ENCODE measurements at places on chromosomes 11 and 22.

DNA sequence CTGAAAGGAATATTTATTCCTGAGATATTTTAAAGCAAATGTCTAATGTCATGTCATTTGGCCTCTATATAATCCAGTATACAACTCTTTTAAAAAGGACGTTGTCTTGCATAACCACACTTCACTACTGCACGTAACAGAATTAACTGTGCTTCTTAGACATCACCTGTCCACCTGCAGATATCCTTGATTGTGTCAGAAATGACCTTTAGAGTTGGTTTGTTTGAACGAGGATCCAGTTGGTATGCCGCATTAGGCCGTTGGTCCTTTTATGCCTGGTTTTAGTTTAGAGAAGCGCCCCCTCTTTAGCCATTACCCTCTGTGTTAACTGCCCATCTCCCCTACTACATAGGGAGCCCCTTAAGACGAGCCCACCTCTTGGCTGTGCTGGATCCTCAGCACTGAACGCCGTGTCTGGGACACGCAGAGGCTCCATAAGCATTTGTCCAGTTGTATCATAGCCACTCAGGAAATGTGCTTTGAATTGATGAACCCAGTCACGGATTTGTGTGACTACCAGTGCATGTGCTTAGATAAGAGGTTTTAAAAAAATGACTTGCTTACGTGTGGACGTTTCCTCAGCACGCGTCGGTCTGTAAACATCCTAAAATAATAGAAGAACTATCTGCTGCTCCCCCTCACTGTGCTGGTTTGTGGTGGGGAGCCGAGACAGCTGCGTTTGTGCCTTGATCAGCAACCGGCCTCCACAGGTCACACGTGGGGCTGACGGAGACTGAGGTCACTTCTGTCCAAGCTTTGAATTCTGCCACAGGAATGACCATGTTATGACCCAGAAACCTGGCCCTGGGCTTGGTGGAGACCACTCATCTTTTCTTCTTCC, 4.0 kb downstream of the MICAL2 start:
- DNase-seq: no peak

GRCh38 chr11:84887055-84887629, 740.0 kb downstream of the DLG2 start:
- no peak for DNase-seq

- no peak for DNase-seq
Observed at GRCh38 chr11:30991376-30991775, 378.2 kb downstream of the DCDC1 start.

- no peak for DNase-seq
Observed at GRCh38 chr11:131918663-131919062, 548.2 kb downstream of the NTM start.

DNA sequence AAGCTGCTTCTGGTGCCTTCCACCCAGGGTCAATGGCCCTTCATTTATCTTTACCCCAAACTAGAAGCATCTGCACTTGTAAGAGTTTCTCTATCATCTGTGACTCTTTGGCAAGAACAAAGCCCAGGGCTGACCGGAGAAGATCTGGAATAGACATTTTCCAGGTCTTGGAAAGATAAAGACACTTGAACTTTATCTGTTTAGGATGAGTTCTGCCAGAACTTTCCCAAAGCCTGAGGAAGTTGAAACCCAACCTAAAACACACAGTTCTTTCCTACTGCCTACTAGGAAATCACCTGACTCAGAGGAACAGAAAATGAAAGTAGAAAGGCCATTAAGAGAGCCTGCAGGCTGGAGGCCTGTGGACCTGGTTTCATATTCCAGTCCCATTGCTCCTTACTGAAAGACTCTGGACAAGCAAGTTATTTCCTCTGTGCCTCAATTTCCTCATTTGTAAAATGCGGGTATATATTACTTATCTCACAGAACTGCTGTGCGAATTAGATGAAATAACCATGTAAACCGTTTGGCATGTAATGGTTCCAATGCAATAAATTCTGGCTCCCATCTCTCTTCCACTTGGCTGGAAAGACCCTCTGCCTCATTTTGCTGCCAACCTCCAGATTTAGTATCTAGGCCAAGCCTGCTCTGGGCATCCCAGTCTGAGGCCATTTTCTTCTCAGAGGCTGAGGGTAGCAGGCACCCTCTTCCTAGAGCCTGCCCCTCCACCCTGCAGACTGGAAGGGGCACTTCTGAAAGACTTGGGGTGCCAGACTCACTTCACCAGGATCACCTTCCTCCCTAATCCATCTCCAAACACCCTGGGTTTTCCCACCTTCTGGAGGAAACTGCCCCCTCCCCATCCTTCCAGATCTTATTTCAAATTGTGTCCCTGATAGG, 1.2 kb downstream of the UBE2L6 start:
- DNase-seq: no peak

- DNase-seq: no peak
Observed at GRCh38 chr11:34004236-34004635, 47.3 kb upstream of the CAPRIN1 start.

GRCh38 chr11:104078245-104078644, 41.8 kb downstream of the DDI1 start:
- DNase-seq: no peak

DNA sequence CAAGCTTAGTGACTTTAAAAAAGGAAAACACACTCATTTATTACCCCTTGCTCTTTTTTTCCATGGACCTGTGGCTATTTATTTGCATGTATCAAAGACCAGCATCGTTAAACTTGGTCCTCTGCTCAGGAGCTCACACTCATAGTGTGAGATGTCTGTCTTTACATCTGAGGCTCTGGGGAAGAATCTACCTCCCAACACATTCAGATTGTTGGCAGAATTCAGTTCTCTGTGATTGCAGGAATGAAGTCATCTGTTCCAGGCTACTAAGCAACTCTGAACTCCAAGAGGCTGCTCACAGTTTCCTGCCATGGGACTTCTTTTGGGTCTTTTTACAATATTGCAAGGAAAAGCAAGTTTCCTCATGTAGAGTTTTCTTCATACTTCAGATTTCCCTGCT, 138.8 kb downstream of the LRRC4C start:
- no peak for DNase-seq

DNA sequence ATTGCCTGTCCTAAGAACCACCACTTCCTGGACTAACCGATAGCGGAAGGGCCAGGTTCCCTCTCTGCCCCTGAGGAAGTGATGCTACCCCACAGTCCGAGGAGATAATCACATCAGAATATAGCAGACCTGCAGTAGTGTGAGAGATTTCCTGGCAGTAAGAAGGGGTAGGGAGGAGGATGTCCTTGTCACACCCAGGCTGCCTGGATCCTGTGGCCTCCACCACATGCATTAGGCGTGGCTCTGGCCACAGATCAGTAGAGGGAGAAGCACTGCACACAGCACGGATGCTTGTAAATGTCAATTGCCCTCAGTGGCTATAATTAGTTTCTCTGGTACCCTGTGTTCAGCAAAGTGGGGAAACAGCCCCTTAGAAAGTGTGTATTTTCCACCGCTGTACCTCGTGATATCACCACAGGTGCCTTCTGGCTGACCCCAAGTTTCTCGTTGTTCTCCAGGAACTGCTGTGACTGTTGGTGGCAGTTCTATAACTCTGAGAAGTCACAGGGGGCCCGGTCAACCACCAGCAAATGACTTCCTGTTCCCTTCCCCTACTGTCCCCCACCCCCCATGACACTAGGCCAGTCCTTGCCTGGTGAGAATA, 61.8 kb downstream of the UBASH3B start:
- no peak for DNase-seq

GRCh38 chr11:96963375-96963774, 573.6 kb downstream of the JRKL start:
- no peak for DNase-seq

GRCh38 chr11:86486261-86487030, 111.8 kb downstream of the CCDC81 start:
- peak; percentile 64 for DNase-seq

DNA sequence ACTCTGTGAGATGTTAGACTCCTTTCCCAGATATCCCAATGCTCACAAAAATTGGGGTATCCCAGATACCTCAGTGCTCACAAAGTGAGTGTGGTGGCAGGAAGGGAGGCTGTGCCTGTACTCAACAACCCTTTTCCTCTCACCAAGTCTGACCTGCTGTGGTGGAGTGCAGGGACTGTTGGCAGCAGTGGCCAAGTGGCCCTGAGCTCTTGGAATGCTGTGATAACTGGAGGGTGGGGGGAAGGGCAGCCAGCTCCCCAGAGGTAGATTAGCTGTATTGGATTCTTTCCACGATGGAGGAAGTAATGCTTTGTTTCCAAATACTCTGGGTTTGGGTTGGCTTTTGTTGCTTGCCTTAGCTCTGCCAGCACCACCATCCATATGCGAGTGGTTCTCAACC, 46.0 kb upstream of the OR9Q1 start:
- DNase-seq: no peak

DNA sequence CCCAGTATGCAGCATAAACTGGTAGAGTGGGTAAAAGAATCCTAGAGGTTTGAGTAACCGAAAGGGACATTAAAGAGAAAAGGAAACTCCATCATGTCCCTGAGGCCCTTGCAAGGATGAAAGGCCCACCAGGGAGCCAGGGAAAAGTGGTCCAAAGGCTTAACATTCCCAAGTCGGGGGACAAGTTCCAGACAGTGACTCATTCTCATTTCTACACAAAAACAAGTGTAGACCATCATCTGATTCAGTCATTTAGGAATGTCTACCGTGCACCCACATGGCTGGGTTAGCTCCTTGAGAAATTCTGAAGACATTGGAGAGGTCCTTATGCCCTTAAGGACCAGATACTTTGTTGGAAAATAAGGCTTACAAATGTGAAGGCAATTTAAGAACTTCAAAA, 4.8 kb upstream of the NOX4 start:
- DNase-seq: no peak

DNA sequence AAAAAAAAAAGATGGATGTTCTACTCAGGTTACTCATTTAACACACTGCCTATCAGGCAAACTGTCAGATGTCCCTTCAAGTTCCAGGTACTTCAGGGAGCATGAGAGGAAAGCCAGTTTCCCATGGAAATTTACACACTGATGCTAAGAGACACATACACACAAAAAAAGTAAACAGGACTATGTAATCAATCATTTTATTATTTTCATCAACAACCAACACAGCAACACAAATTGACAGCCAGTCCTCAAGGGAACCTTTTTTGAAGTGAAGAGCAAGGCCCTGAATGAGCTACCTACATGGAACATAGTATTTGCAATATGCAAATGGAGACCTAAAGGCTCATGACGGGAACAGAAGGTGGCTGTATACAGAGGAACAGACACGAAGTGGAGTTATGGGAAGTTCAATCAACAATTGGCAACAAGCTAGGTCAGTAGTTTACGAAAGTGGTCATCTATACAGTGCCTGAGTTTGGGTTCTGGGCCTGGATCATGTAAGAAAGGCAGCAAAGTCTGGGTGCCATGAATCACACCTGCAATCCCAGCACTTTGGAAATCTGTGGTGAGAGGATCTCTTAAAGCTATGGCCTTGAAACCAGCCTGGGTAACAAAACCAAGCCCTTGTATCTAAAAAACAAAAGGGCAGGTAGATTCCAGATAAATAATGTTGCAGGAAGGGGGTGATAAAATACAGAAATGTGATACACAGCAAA, 12.6 kb upstream of the WDR74 start:
- DNase-seq: no peak

- no peak for DNase-seq
Observed at GRCh38 chr22:38981005-38981991, 849 bp upstream of the APOBEC3B start.

GRCh38 chr11:34870548-34871196, 45.5 kb downstream of the APIP start:
- no peak for DNase-seq

DNA sequence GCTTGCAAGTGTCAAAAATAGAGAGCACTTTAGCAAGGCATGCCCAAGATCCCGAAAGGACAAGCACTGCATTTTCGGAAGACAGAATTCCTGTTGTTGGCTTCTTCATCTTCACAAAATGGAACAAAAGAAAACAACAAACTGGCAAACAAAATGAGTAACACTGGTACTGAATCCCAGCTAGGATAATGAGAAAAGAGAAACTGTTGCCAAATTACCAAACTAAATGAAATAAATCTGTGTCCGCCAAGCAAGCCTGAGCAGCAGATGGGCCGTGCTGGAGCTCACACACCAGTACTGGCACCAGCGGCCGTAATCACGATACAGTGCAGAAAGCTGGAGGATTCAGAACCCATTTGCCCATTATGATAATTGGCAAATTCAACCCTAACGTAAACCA, 30.6 kb downstream of the TUB start:
- peak; percentile 16 for DNase-seq

- DNase-seq: no peak
Observed at GRCh38 chr11:39690856-39691255, 1768.6 kb downstream of the LRRC4C start.

DNA sequence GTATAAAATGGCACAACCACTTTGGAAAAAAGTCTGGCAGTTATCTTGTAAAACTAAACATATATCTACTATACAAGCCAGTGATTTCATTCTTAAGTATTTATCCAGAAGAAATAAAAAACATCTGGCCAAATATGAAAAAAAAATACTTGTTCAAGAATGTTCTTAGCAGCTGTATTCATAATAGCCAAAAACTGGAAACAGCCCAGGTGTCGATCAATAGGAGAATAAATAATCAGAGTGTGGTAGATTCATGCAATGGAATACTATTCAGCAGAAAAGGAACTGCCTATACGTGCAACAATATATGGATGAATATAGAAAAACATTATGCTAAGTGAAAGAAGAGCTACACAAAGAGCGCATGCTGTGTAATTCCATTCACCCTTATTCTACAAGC, 36.7 kb downstream of the POU2AF1 start:
- DNase-seq: no peak

GRCh38 chr11:44528581-44528980, 36.9 kb upstream of the CD82 start:
- DNase-seq: no peak

DNA sequence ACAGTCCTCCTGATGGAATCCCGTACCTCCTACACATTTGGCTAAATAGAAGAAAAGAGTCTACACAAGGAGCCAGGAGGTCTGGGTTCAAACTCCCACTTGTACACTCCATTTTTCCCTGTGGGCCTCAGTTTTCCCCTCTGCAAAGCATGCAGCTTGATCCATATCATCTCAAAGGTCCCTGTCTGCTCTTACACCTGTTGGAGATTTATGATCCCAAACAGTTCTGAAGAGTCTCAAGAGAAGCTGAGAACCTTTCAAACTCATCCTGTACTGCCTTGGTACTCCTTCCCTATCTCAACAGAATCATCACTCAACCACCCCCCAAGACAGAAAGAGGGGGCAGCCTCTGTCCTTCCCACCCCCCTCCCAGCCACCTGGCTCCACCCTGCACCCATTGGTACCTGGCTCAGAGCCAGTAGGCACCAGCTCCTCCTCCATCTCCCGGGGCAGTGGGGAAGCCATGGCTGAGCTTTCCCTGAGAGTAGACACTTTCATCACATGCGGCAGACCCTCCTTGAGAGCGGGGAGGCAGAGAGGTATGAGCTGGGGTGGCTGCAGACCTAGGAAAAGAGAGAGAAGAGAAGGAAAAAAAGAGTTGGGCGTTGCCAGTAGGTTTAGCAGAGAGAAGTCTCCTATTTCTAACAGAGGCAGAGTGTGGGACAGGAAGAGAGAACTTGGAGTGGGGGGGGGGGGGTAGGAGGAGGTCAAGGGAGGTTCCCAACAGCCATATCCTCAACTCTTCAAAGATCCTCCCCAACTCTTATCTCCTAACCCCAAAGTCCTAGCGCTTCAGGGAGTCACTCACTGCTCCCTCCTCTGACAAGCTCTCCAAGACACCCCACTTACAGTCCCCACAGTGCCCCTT, 3.1 kb downstream of the TNKS1BP1 start:
- DNase-seq: no peak

- no peak for DNase-seq
Observed at GRCh38 chr22:31944700-31945442, 536 bp downstream of the YWHAH start.

Measured in NCI-H1694 treated with DMSO at 0.1 percent for 48 hours (cell line).